CD14-positive monocyte (primary cell): ENCODE measurements at places on chromosomes 13 and 19. TPM values are rescaled to one million over a fixed set of nuclear protein-coding genes. Genes with fewer than 3 reads are reported as not detected.

GRCh38 chr13:101554420-101555125, 102.1 kb downstream of the ITGBL1 start:
- H3K4me3 ChIP-seq = no peak overlapping the region
- no peak overlapping the region for H3K27ac ChIP-seq
- DNase-seq = no peak
- no peaks in the 10 kb centered on the region for H3K36me3 ChIP-seq
- no peaks in the 10 kb centered on the region for H3K27me3 ChIP-seq
- no peaks in the 10 kb centered on the region for H3K4me1 ChIP-seq

GRCh38 chr13:42497798-42498197, 76.2 kb upstream of the TNFSF11 start:
- H3K27me3 ChIP-seq = no peaks in the 10 kb centered on the region
- DNase-seq = peak; percentile 5
- no peaks in the 10 kb centered on the region for H3K4me1 ChIP-seq
- no peak overlapping the region for H3K4me3 ChIP-seq
- H3K36me3 ChIP-seq = no peaks in the 10 kb centered on the region
- no peak overlapping the region for H3K27ac ChIP-seq

The TPTE2 gene
- not detected for polyA plus RNA-seq

GRCh38 chr13:74070513-74070912, 63.7 kb downstream of the KLF12 start:
- H3K4me1 ChIP-seq = no peaks in the 10 kb centered on the region
- no peaks in the 10 kb centered on the region for H3K36me3 ChIP-seq
- H3K27me3 ChIP-seq = no peaks in the 10 kb centered on the region
- no peak for DNase-seq
- no peak overlapping the region for H3K4me3 ChIP-seq
- no peak overlapping the region for H3K27ac ChIP-seq

- H3K27ac ChIP-seq = no peak overlapping the region
- peaks cover 7% of the 10 kb centered on the region for H3K4me1 ChIP-seq
- no peak for DNase-seq
- no peaks in the 10 kb centered on the region for H3K27me3 ChIP-seq
- H3K4me3 ChIP-seq = no peak overlapping the region
These were observed 5.0 kb downstream of the RBM42 start for GRCh38 chr19:35633727-35634440.

DNA sequence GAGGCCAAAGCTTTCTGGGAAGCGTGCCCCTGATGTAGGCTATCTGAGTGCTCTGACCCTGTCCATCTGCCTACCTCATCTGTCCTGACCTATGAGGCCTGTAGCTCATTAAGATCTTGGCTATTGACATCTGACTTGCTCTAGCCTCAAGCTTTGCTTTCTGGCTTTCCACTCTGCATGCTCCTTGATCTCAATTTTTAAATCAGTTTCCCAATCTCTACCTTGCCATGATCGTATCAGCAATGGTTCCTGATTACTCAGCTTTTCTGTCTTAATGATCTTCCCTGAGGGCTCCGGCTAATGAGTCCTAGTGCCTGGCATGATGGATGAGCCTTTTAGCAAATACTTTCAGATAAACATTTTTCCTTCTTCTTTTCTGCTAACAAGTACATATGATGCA, 262.0 kb downstream of the NDFIP2 start:
- H3K4me3 ChIP-seq = no peak overlapping the region
- H3K36me3 ChIP-seq = no peaks in the 10 kb centered on the region
- no peak overlapping the region for H3K27ac ChIP-seq
- no peaks in the 10 kb centered on the region for H3K4me1 ChIP-seq
- no peaks in the 10 kb centered on the region for H3K27me3 ChIP-seq

DNA sequence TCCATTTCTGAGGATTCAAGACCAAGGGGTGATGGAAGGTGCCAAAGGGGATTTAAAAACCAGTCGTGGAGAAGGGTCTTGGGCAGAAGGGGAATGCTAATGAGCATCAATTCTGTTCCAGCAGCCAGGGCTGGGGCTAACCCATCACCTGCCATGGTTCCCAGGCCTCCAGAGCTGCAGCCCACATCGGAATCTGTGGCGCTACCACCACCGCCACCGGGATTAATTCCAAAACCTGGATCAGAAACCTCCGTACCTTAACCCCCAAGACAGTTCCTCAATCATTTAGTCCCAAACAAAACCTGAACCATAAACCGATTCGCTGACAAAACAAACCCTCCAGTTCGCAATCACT, 583 bp downstream of the ZNF615 start:
- H3K27ac ChIP-seq = no peak overlapping the region
- DNase-seq = no peak
- peaks cover 9% of the 10 kb centered on the region for H3K36me3 ChIP-seq
- H3K4me3 ChIP-seq = peak overlapping the region; percentile 80
- H3K27me3 ChIP-seq = no peaks in the 10 kb centered on the region
- H3K4me1 ChIP-seq = peaks cover 12% of the 10 kb centered on the region

The VSIG10L gene
- 0.62 TPM for polyA plus RNA-seq

GRCh38 chr19:16019691-16020448, 56.4 kb upstream of the TPM4 start:
- no peak for DNase-seq
- H3K27ac ChIP-seq = no peak overlapping the region
- peaks cover 3% of the 10 kb centered on the region for H3K4me1 ChIP-seq
- no peaks in the 10 kb centered on the region for H3K27me3 ChIP-seq
- H3K36me3 ChIP-seq = no peaks in the 10 kb centered on the region
- no peak overlapping the region for H3K4me3 ChIP-seq

DNA sequence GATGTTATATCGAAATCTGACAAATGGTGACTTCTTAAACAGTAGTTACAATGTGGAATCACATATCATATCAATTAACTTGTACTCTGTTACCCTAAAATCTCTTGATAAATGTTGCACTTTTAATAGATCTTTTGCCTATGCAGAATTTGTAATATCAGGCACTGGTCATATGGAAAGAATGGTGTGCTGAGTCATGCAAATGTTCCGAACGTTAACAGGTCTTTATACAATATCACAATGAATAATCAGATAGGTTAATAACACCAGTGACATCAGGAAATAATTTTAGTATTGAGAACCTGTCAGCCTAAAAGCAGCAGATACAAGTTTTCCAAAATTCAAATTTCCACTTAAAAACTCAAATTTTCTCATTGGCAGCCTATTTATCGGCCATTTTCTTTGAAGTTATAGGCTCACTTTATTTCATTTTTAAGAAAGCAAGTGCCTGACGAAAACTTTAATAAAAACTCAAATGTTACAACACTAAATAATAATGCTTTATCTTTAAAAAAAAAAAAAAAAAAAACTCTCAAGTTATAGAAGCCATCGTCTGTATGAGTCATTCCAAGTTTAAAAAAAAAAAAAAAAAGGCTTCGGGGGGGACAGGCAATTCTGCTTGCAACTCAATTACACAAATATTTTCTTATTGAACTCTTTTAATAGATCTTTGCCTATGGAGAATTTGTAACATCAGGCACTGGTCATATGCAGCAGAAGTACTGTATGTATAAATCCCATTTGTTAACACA, 180.9 kb downstream of the DIAPH3 start:
- no peak overlapping the region for H3K4me3 ChIP-seq
- H3K36me3 ChIP-seq = no peaks in the 10 kb centered on the region
- DNase-seq = no peak
- H3K27ac ChIP-seq = no peak overlapping the region
- H3K4me1 ChIP-seq = no peaks in the 10 kb centered on the region
- no peaks in the 10 kb centered on the region for H3K27me3 ChIP-seq

DNA sequence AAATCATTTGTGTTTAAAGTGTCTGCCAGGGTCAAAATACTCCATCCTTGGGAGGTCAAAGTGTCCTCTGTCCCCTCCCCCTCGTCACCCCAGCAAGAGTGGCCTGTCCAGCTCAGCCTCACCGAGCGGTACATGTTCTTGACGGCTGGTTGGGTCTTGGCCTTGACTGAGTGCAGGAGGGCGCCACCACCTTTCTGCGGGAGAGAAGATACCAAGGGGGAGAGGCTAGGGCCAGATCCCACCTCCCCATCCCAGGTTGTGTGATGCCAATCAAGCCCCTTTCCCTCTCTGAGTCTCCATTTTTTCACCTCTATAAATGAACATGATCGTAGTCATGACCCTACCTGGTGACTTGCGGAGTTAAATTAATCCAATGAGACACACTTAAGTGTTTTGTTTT, 6.1 kb downstream of the CRB3 start:
- no peaks in the 10 kb centered on the region for H3K4me1 ChIP-seq
- peaks cover 60% of the 10 kb centered on the region for H3K36me3 ChIP-seq
- no peak overlapping the region for H3K27ac ChIP-seq
- H3K27me3 ChIP-seq = no peaks in the 10 kb centered on the region
- no peak overlapping the region for H3K4me3 ChIP-seq

DNA sequence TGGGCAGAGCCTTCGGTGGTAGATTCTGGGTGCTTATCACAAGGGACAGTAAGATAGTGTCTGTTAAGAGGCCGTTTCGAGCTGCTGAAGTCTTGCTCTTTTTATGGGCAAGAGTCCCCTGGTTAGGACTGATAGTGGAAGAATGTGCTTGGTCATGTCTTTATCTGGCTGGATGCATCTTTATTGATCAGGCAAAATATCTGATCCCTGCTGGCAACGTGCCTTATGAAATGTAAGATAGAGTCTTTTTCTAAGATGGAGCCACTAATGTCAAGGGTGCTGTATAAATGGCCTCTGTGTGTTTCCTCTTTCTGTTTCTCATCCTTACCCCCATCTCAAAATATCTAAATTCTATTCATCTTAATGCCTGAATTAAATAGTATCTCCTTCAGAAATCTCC, 53.3 kb downstream of the MYO16 start:
- no peak overlapping the region for H3K4me3 ChIP-seq
- no peaks in the 10 kb centered on the region for H3K27me3 ChIP-seq
- no peak for DNase-seq
- H3K4me1 ChIP-seq = no peaks in the 10 kb centered on the region
- H3K36me3 ChIP-seq = no peaks in the 10 kb centered on the region
